ENCODE measurements at places on chromosomes 12 and 14. TPM values are rescaled to one million over a fixed set of nuclear protein-coding genes. Genes with fewer than 3 reads are reported as not detected.

The KRT79 gene
- total RNA-seq, result not detected

The SLCO1B1 gene
- total RNA-seq, result not detected

The SLC25A47 gene
- total RNA-seq, result not detected

The BDKRB2 gene
- total RNA-seq, result 1.4 TPM

The SERPINA9 gene
- total RNA-seq, result not detected

The DLK1 gene
- total RNA-seq, result not detected

The SLC6A15 gene
- total RNA-seq, result 96.3 TPM

The NABP2 gene
- total RNA-seq, result 53.3 TPM

The TWF1 gene
- 104 TPM for total RNA-seq

The LAG3 gene
- 0.58 TPM for total RNA-seq

The SLC7A8 gene
- 1.5 TPM for total RNA-seq

The RBM19 gene
- total RNA-seq, result 29.2 TPM

The RIPK3 gene
- total RNA-seq, result not detected

The NOXRED1 gene
- 0.58 TPM for total RNA-seq

The CNTN1 gene
- not detected for total RNA-seq

The FKBP4 gene
- 79.1 TPM for total RNA-seq

The SPATA7 gene
- 3.7 TPM for total RNA-seq

The KRT8 gene
- 179 TPM for total RNA-seq

The RFX4 gene
- total RNA-seq, result not detected

The OR6C2 gene
- not detected for total RNA-seq

The ZNF891 gene
- 1.9 TPM for total RNA-seq

The SLC25A21 gene
- 1.1 TPM for total RNA-seq

The MYO1H gene
- not detected for total RNA-seq

The MRPL52 gene
- total RNA-seq, result 172 TPM

The MYH6 gene
- total RNA-seq, result not detected

The CACNA2D4 gene
- not detected for total RNA-seq

The DNAJC22 gene
- 0.25 TPM for total RNA-seq

The OASL gene
- total RNA-seq, result 0.47 TPM

The GAS2L3 gene
- total RNA-seq, result 32.6 TPM

The TTC6 gene
- total RNA-seq, result 0.96 TPM

The DLGAP5 gene
- total RNA-seq, result 17.6 TPM

The GLT8D2 gene
- 2.0 TPM for total RNA-seq

The VTI1B gene
- total RNA-seq, result 84.3 TPM

The KRT6C gene
- total RNA-seq, result 0.19 TPM

The TBC1D30 gene
- 7.9 TPM for total RNA-seq

Data from MCF 10A (cell line).